ENCODE measurements at places on chromosomes 5 and 9.

DNA sequence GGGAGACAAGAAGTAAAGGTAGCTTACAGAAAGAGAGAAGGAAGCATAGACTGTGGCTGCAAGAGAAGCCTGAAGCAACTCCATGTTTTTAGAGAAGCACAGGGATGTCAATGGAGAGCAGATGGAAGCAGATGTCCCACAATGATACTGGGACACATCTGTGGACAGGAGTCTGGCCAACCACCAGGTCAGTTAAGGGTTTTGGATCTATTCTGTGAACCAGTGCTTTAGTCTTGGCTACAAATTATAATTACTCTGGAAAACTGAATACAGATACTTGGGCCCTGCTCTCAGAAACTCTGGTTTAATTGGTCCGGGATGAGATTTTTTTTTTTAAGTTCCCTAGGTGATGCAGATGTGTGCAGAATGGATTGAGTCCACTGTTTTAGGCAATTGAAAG lies 592.8 kb downstream of the CSNK1G3 start:
- no peak for DNase-seq

- DNase-seq = no peak
Observed at GRCh38 chr9:86578722-86579121, 224.5 kb upstream of the TUT7 start.

- DNase-seq = no peak
Observed at GRCh38 chr9:108883085-108883484, 21.0 kb downstream of the ACTL7A start.

- DNase-seq = no peak
Observed at GRCh38 chr5:20224046-20224445, 236.0 kb upstream of the CDH18 start.

- DNase-seq = no peak
Observed at GRCh38 chr5:59157068-59157467, 574.2 kb downstream of the RAB3C start.

- no peak for DNase-seq
Observed at GRCh38 chr5:155839251-155840037, 487.5 kb upstream of the SGCD start.

- no peak for DNase-seq
Observed at GRCh38 chr5:147712019-147712418, 70.5 kb downstream of the JAKMIP2 start.

DNA sequence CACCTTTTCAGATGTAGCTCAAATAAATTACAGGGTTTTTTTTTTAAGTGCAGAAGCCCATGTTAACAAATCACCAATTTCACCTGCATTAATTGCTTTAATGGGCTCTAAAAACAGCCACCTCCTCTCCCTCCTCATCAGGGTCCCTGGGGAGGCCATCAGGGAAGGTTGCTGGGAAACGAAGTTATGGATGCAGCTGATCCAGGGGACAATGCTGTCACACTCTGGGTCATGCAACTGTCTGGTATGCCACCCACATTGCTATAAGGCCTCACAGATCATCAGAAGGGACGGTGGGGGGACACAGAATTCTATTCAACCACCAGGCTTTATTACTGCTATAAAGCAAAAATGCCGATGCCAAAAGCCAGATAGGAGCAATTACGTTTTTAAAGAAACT lies 9.3 kb downstream of the WHRN start:
- DNase-seq = no peak

GRCh38 chr5:76283670-76284069 lies 119.4 kb upstream of the IQGAP2 start:
- DNase-seq = no peak

GRCh38 chr9:33131790-33132772 lies 35.1 kb downstream of the B4GALT1 start:
- no peak for DNase-seq

DNA sequence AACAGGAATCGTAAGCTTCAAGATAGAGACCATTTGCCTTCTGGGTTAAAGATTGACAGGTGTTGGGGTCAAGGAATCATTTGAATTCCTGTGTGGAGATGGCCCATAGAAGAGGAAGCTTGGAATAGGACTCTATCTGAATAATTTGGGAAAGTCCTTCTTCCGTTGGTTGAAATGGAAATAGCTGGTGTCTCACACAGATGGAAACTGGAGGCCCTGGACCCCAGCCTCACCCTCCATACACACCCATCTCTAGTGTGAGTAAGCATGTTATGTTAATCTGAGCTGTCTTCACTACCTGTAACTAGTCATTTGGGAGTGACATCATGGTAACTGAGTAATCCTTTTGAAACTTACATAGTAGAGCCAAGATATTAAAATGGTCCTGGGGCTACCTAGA lies 184.4 kb downstream of the CD180 start:
- no peak for DNase-seq

DNA sequence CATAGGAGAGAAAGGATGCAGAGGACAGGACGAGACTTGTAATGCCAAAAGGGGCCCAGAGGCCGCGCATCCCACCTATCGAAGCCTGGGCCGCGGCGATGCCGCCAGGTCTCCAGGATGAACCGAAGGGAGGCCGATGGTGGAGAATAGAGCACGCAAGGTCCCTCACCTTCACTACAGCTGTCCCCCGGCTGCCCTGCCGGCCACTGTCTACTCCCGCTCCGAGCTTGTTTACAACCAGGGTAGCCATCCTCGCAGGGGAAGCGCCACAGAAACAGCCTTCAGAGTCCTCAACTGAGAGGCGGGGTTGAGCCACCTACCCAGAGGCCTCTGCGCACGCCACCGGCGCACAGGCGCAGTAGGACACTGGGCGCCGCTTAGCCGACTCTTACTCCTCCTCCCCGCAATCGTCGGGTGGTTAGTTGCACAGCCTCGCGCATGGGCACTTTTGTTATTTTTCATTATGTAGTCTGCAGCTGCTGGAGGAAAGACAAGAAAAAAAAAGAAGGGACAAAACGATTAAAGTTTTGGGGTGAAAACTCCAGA lies at the start of gene TRIM23:
Gene TRIM23 (minus strand): TSS at position 309 of the 546 bp plus-strand sequence. CDS start 59 bp downstream, at position 250.
- DNase-seq = peak; percentile 94

DNA sequence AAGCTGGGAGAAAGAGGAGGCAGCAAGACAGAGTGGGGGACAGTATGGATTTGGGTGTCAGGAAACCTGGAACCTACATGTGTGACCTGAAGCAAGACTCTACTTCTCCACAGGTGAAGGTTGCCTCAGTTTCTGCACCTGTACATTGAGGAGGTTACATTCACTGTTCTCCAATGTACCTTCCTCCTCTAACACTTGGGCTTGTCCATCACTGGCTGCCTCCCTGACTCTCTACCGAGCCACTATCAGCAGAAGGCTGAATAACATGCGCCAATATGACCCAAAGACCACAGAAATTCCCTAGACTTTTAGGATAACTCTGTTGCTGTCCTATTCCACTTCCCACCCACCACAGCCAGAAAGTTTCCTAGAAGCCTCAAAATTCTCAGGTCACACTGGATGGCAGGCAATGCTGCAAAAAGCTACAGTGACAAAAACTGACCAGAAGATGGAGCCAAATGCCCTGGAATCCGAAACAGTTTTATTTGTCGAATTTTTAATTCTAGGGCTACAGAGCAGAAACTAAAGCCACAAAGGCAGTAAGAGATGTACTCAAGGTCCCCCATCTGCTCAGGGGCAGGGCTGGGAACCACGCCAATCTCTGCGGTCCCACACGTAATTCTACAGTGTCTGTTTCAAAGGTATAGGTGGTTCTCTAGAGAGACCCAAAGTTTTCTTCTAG lies 64.4 kb downstream of the FAM114A2 start:
- peak; percentile 23 for DNase-seq

- DNase-seq = no peak
Observed at GRCh38 chr9:130364619-130365322, 80.0 kb upstream of the ASS1 start.

DNA sequence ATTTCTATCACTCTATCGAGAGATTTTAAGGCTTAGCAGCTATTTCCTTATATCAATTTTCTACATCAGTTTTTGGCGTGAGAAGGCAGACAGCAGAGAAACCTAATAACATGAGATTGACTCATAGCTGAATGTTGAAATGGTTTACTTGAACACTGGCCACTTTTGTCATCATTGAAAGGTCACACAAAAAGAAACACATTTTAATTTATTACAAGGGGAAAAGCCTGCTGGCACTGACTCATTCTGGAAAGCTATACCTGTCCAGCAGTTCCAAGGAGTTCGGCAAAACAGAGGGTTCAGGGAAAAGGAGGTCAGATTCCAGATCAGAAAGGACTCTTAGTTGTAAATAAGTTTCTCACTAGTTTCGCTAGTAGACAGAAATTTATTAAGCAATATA lies 566.4 kb downstream of the DNAH5 start:
- no peak for DNase-seq

DNA sequence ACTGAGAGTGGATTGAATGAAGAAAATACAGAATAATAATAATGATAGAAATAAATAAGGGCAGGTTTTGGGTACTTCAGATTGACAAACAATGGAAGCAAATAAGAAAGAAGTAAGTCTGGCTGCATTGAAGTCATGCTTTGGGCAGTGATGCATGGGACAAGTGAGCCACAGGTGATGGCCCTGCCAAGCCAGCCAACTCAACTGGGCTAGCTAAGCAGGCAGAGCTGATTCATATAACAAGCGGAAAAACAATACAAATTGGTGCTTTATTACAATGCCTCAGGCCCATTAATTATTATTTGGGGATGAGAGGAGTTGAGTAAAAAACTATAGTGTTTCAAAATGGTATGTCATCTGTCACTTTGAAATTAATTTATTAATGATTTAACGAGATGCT lies 502.0 kb downstream of the CDH12 start:
- no peak for DNase-seq

- DNase-seq = no peak
Observed at GRCh38 chr5:45512521-45512920, 183.7 kb downstream of the HCN1 start.

DNA sequence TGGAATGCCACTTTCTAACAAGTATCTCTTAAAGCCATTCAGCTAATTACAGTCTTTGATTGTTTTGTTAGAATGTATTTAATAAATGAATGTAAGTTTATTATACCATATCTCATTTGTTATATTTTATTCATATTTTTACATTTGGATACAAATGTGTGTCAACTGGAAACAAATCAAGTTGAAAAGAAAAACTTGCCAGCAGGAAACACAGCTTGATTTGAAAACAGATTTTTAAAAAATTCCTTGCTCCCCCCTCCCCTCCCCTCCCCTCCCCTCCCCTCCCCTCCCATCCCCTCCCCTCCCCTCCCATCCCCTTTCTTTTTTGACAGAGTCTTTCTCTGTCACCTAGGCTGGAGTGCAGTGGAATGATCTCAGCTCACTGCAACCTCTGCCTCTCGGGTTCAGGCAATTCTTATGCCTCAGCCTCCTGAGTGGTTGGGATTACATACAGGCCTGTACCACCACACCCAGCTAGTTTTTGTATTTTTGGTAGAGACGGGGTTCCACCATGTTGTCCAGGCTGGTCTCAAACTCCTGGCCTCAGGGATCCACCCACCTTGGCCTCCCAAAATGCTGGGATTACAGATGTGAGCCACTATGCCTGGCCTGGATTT lies 227.6 kb downstream of the WDR70 start:
- no peak for DNase-seq

DNA sequence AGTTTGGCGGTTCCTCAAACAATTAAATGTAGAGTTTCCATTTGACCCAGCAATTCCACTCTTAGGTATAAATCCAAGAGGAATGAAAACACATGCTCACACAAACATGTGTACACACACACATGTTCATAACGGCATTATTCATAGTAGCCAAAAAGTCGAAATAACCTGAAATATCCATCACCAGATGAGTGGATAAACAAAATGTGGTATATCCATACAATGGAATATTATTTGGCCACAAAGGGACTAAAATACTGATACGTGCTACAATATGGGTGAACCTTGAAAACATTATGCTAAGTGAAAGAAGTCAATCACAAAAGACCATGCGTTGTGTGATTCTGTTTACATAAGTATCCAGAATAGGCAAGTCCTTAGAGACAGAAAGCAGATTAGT lies 8.7 kb downstream of the RGS3 start:
- DNase-seq = no peak

DNA sequence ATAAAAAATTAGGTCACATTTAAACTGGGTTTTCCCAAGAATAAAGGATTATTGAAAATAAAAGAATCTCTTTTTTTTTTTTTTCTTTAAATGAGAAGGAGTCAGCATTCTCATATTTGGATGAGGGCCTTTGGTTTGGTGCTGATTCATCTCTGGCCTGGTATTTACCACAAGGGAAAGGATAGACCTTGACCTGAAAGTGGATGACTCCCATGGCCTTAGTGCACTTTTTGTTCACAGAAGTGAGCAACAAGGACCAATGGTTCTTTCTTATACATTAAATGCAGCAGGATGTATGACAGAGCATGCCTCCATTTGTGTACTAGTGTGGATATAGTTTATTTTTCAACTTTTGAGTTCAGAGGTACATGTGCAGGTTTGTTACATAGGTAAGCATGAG lies 6.9 kb downstream of the YTHDC2 start:
- no peak for DNase-seq

DNA sequence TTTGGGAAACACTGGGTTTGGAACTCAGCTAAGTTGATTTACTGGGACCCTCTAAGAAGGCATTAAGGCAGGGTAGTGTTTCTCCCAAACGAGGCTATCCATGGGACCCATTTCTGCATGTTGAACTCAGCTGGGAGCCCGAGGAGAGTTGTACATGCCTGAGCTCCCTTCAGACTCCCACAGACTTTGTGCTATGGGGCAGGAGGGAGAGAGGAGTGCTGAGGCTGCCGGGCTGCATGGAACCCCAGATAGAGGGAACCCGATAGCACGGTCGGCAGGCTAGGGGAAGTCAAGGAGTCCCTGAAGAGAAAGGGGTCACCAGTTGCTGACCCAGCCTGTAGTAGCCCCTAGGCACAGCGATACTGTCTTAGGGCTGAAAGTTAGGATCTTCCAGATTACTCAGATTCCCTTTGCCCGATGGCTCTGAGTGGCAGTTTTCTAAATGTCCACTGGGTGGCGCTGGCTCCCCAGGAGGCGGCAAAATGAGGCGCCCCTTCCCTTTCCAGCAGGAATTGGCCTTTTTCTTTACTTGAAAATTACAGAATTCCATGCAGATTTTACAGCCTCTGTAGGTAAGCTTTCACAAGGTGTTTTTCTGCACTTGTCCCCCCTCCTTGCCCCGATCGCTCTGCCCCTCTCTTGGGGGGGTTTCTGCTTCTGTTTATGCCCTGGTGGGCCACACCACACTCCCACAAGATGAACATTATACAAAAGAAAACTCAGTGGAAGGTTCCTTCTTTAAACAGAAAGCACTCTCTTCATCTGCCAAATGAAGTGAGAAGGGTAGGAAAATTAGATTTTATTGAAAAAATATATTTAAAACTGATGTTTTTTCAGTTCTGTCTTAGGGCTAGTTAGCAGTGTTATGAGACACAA lies 17.8 kb downstream of the NANS start:
- peak; percentile 23 for DNase-seq

DNA sequence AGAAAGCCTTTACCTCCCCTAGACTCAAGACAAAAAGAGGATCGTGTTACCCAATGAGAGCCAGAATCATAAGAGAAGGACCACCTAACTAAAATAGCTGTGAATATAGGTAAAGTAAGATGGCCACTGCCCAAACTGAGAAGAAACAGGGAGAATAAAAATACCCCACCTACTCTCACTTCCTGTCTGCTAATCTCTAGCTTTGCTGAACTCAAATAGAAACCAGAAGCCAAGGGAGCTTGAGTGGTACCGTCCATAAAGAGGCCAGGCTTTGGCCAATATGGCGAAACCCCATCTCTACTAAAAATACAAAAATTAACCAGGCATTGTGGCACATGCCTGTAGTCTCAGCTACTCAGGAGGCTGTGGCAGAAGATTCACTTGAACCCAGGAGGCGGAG lies 123.0 kb upstream of the FST start:
- DNase-seq = no peak

GRCh38 chr9:5631026-5631425 lies 2.1 kb downstream of the RIC1 start:
- no peak for DNase-seq
